ENCODE measurements at places on chromosomes 2 and 18.

- no peak for DNase-seq
Observed at GRCh38 chr18:39960550-39960949, 1994.5 kb upstream of the PIK3C3 start.

DNA sequence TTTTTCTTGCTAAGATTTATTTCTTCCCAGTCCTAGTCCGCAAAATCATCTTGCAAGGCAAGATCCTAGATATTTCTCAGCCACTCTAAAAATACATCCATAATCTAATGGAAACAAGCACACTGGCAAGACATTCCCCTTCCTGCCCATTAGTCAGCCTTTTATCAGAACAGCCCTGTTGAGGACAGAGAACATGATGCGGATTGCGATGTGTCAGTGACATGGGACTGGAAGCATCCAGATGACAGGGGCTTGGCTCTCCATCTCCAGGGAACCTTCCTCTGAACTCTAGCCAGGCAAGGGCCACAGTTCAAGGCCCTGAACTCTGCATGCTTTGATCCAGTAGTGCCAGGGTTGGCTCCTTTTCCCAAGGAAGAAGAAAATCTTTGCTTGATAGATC lies 70.0 kb downstream of the VSNL1 start:
- DNase-seq = no peak

DNA sequence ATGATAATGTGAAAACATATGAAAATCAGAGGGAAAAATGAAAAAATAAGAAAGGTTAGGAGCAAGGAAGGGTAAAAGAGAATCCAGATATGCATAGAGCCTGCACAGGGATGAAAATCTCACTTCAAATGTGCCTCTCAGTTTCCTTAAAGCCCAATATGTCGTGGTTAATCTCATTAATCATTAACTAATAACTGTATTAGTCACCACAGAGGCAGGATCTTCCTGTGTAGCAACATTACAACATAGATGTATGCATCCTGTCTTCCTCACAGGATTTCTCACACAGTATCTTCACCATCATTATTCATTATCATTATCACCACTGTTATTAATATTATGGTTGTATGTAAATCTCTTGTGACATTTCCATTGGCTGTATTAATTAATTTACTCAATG lies 361.2 kb upstream of the SOX11 start:
- DNase-seq = no peak

DNA sequence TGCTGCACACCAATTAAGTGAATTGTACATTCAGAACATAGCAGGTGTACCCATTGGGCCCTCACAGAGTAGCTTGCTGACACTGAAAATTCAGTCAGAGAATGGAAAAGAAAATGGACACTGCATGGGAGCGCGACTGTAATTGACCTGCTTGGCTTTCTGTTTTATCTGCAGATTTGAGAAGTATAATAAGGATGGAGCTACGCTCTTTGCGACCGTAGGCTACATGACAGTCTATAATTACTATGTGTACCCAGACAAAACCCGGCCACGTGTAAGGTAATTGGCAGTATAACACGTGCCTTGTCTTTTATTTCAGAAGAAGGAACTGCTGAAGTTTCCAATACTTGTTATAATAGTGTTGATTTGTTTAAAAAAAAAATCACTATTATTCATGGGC lies 33.5 kb upstream of the METAP1D start:
- no peak for DNase-seq

DNA sequence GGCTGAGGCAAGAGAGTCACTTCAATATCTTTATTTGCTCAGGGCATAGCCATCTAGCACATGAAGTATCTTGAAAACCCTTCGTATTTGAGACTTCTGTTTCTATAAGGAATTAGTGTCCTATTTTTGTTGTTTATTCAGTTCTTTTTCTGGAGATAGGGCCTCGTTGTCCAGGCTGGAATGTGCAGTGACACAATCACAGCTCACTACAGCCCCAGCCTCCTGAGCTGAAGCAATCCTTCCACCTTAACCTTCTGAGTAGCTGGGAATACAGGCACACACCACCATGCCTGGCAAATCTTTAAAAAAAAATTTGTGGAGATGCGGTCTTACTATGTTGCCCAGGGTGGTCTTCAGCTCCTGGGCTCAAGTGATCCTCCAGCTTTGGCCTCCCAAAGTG lies 50.6 kb downstream of the PSMD14 start:
- DNase-seq = no peak

- no peak for DNase-seq
Observed at GRCh38 chr2:236677368-236677767, 107.7 kb downstream of the ACKR3 start.

DNA sequence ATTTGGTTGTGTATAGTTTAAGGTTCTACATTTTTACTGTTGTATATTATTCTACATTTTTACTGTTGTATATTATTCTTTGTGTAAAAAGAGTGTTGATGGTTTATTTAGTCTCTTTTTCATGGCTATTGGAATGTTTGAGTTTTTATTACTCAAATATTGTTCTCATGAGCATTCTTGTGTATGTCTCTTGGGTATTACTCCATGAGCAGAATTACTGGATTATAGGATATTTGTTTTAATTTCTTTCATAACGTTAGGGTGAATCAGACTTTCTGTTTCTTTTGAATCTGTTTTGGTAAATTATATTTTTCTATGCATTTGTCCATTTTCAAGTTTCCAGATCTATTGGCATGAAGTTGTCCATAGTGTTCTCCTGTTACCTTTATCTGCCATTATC lies 111.6 kb downstream of the DYNAP start:
- DNase-seq = no peak

GRCh38 chr2:172996387-172996961 lies 79.2 kb upstream of the MAP3K20 start:
- DNase-seq = no peak

GRCh38 chr18:8029061-8029460 lies 461.9 kb downstream of the PTPRM start:
- no peak for DNase-seq

DNA sequence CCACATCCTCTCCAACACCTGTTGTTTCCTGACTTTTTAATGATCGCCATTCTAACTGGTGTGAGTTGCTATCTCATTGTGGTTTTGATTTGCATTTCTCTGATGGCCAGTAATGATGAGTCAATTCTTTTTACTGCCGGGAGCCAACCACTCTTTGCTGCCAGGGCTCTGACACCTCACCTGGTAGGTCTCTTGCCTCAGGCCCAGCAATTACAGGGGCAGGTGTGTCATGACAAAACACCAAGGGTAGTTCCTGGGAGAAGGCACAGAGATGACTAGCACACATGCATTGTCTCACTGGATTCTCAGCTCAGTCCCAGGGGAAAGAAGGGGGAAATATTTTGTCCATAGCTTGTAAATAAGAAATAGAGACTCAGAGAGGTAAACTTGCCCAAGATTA lies 122.3 kb downstream of the CHST9 start:
- DNase-seq = no peak

DNA sequence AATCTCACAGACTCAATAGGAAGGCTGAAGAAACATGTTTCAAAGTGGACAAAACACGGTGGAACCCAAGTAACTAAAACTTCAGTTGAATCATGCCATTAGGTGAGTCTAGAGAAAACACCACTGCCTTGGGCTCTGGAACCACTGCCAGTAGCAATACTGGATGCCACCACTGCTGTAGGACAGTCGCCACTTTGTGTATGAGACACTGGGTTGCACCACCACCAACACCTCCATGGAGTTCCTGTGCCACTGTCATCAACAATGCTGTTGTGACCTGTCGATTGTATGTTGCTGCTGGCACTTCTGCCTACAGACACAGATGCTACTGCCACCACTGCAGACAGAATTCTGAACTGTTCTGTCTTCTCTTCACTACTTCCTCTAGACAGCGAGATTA lies 686.7 kb downstream of the METTL4 start:
- DNase-seq = no peak

DNA sequence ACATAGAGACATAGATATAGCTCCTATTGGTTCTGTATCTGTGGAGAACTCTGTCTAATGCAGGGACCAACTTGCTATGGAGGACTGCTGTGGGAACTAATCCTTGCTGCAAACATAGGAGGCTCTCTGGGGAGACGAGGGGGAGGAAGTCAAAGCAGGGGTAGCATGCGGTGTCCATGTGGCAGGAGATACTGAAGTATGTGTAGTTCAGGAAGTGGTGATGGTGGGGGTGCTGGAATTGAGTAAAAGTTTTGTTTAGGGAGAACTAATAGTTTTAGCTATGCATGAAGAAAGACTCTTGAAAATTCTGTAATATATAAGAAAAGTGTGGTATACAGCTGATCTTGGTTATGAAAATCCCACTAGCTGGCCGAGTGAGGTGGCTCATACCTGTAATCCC lies 62.0 kb downstream of the ANKRD44 start:
- DNase-seq = no peak

DNA sequence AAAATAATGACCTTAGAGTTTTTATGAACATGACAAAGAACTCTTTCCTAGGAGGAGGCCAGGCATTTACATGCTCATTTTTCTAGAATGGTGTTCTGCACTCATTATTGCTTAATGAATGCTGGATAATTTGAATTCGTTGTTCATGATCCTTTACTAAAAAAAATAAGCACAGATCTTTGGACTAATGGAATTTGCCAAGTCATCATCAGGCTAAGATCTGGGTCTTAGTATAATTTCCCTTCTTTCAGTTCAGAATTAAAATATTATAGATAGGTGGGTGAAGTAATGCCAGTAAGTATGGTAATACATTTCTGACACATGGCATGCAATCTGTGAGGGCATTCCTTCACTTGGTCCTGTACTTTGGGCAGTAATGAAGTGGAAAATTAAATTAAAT lies 143.8 kb upstream of the AQP4 start:
- DNase-seq = no peak

DNA sequence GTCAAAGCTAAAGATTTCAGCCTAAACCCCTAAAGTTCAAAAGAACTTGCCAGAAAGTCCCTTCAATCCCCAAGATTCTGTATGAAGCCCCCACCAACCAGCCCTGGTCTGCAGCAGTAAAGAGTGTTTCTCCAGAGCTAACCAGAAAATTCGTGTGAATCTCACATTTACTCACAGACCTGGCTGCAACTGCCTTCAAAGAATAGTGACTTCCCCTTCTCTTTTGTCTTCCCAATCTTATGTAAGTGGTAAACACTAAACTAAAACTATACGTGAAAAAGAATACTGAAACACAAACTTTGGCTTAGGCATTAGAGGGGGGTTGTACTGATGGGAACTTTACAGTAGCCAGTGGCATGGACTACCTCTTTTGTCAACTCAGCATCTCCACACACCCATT lies 50.6 kb upstream of the SETBP1 start:
- no peak for DNase-seq

DNA sequence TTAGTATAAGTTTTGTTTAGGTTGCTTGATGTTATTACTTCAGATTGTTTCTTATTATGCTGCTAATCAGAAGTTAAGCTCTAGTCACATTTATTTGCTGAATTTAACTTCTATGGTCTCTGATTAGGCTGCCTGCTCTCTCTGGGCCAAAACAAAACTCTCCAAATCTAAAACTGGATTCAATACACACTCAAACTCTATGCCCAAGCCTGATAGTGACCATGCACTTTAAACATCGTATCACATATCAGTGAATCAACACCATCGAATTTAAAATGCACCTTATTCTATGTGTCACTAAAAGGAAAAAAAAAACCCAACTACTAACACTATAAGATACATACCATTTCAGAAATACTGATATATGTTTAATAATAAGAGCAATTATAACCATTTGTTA lies 76.9 kb upstream of the FRZB start:
- DNase-seq = no peak

- no peak for DNase-seq
Observed at GRCh38 chr2:153455403-153455802, 23.2 kb downstream of the RPRM start.

DNA sequence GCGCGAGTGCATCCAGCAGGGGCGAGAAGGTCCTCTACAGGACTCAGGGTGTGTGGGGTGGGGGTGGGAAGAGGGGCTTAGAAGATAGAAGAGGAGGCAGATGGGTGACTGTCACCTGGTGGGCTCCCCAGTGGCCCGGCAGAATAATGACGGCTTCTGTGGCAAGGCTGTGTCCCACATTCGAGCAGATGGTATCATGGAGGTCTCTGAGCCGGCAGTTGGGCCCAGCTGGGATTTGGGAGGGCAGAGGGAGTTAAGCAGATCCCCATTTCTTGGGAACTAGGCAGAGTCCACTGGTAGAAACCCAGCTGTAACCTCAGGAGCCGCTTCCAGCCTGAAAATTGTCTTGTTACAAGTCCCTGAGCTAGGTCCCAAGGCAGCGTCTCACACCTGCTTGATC lies 28.4 kb upstream of the DTNB start:
- no peak for DNase-seq

GRCh38 chr2:209845666-209846065 lies 74.0 kb downstream of the UNC80 start:
- DNase-seq = no peak

GRCh38 chr2:204571041-204571440 lies 25.8 kb downstream of the PARD3B start:
- DNase-seq = no peak

DNA sequence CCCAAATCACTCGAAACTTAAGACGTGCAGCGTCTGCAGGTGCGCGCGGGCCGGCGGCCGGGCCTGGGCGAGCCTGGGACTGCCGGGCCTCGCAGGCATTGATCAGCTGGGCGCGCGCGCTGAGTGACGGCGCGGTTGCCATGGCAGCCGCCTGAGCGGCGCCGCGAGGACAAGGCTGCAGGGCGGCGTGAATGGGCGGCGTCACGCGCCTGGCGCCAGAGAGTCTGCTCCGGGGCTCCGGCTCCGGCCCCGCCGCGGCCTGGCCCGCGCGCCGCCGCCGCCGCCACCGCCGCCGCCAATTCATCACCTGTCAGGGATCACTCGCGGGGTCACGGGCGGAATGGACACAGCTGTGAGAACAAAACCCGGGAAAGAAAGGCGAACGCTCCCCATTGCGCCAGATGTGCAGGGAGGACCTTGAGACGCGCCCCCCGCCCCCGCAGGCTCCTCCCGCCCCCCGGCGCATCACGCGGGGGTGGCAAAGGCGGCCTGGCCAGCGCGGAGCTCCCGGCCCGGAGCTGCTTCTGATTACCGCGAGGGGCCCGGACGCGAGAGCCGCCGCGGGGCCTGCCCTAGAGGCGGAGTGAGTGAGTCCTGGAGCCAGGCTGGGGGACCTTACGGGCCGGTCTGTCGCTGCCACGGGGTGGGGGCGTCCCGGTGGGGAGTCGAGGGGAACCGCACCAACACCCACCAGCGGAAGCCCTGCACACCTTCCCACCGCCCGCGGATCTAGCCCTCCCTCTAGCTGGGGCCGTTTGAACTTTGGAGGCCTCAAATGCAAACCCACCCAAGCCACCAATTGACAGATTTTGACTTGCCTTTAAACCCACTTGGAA lies 2.9 kb upstream of the ID2 start:
- peak; percentile 89 for DNase-seq

Data from liver (tissue), 10 donors.